ENCODE measurements at places on chromosomes 16 and 17. TPM values are rescaled to one million over a fixed set of nuclear protein-coding genes. Genes with fewer than 3 reads are reported as not detected.

The ABCC11 gene
- 0.41 TPM for total RNA-seq

The CES5A gene
- 0.41 TPM for total RNA-seq

The GABARAP gene
- total RNA-seq: 108 TPM

The CD300A gene
- total RNA-seq: 2.4 TPM

The KRTAP3-1 gene
- not detected for total RNA-seq

The C17orf50 gene
- 0.41 TPM for total RNA-seq

The CACNG4 gene
- 33.4 TPM for total RNA-seq

The CCL15 gene
- not detected for total RNA-seq

The AIPL1 gene
- not detected for total RNA-seq

The TMEM114 gene
- total RNA-seq: not detected

The PRR35 gene
- total RNA-seq: not detected

The FOXC2 gene
- total RNA-seq: 0.41 TPM

The CCL2 gene
- total RNA-seq: 1.2 TPM

The HSF4 gene
- 3.7 TPM for total RNA-seq

DNA sequence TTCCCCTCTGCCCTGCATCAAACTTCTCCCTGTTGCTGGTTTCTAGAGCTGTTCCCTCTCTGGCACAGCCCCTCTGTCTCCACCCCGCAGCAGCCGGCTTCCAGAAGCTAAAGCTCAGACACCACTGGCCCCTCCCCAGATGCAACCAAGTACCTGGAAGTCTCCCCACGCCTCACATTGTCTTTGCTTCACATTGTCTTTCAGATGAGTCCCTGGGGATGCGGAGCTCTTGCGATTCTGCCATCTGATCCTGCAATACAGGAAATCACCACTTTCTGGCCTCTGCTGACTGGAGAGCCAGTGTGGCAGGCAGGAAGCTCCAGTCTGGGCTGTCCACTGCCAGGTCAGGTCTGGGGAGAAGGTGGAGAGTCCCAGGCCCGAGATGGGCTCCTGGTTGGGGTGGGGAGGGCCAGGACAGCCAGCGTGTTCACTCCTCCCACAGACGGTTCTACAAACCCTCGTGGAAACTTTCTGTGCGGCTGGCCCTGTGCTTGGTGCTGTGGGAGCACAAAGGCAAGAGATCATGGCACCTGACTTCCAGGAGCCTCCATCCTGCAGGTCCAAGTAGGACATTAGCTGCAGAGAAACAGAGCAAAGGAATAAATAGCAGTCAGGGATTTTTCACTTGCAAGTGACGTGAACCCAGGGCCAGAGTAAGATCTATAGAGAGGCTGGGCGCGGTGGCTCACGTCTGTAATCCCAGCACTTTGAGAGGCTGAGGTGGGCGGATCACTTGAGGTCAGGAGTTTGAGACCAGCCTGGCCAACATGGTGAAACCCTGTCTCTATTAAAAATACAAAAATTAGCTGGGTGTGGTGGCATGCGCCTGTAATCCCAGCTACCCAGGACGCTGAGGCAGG, 47.9 kb upstream of the MAP3K14 start:
- DNase-seq: no peak

DNA sequence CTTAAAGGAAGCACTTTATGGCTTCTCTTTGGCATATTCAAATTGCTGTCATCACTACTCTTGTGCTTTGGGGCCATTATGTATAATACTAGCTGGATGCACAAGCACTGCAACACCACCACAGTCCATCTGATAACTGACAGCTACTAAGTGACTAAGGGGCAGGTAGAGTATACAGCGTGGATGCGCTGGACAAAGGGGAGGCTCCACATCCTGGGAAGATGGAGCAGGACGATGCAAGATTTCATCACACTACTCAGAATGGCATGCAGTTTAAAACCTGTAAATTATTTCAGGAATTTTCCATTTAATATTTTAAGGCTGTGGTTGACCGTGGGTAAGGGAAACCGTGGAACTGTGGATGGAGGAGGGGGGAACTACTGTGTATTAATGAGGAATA, 25.0 kb downstream of the MPRIP start:
- no peak for DNase-seq

DNA sequence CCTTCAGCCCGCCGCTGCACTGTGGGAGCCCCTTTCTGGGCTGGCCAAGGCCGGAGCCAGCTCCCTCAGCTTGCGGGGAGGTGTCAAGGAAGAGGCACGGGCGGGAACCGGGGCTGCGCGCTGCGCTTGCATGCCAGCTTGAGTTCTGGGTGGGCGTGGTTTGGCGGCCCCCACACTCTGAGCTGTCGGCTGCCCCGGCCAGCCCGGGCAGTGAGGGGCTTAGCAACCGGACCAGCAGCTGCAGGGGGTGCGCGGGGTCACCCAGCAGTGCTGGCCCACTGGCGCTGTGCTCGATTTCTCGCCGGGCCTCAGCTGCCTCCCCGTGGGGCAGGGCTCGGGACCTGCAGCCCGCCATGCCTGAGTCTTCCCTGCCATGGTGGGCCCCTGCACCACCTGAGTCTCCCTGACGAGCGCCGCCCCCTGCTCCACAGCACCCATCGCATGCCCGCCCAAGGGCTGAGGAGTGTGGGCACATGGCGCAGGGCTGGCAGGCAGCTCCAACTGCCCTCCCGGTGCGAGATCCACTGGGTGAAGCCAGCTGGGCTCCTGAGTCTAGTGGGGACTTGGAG, 17.0 kb downstream of the PRR11 start:
- DNase-seq: no peak

DNA sequence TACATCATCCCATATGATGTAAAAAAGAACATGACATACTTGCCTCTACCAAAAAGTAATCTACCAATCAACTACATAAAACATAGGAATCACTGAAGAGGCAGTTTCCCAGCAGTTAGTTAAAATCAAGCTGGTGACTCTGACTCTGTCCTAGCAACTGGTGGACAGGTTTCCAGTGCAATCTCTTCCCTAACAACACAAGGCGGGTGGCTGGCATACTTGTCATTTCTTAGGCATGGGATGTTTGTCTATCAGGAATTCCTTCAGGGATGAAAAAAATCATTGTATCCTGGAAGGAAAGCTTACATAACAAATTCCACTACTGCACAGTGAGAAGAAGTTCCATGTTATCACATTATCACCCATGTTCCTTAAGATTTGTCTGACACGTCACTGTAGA, 50.9 kb downstream of the HELZ start:
- DNase-seq: no peak

GRCh38 chr16:64278196-64278595, 843.7 kb downstream of the CDH11 start:
- DNase-seq: no peak

- DNase-seq: no peak
Measured at GRCh38 chr16:54400261-54400660, 113.7 kb upstream of the IRX3 start.

DNA sequence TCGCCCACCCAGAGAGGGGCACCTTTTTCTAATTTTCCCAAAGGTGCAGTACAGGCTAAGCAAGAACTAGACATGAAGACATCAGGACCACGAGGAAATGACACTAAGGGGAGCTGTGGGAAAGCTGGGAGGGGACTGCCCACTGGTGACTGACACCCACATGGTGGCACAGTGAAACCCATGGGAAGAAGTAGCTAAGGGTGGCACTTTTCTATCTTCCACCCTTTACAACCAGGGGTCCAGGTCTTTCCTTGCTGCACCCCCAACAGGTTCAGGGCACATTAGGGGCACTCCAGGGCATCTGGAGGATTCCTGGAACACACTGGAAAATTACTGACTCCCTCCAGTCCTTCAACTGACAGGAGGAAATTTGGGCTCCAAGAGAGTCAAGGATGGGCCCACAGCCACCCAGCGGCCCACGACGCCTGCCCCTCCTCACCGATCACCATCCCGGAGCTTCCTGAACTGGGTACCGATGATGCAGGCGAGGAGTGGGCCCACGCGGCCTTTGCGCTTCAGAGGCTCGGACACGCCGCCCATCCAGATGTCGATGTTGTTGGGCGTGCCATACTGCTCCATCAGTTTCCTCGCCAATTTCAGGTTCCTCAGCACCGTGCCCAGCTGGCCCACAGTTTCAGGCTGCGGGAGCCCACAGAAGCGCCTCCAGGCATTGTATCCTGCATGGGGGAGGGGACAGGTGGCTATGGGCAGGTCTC, 9.4 kb downstream of the MPO start:
- no peak for DNase-seq

DNA sequence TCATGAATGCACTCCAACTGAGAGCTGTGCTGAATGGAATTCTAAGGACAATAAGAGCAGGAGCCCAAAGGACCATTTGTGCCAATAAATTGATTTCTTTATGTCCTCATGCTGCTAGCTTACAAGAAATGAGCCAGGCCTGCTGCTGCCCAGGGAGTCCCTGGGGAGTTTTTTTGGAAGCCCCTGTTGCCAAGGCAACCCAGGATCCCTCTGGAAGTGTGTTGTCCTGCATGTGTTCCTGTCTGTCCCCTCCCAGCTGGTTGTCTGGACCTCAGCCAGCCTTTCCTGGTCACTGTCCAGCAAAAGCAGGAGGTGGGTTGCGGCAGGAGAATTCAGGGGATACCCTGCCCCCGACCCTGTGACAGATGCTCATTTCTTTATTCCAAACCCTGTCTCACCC, 51.0 kb upstream of the GPRC5B start:
- no peak for DNase-seq

DNA sequence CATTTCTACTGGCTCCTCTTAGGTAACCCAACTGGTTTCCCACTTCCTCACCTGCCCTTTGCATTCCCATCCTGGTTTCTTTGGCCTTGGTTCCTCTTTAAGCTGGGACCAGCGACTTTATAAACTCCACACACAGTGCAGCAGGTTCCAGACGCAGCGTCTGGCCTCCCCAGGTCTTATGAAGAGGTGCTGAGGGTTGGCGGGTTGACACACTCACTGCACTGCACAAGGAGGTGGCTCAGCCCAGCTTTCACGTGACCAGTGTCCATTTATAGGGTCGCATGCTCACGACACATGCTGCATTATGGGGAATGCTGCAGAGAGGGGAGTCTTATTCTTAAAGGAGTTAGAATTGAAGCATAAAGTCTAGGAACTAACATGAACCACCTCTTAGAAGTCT, 70.8 kb downstream of the ZFHX3 start:
- DNase-seq: no peak

DNA sequence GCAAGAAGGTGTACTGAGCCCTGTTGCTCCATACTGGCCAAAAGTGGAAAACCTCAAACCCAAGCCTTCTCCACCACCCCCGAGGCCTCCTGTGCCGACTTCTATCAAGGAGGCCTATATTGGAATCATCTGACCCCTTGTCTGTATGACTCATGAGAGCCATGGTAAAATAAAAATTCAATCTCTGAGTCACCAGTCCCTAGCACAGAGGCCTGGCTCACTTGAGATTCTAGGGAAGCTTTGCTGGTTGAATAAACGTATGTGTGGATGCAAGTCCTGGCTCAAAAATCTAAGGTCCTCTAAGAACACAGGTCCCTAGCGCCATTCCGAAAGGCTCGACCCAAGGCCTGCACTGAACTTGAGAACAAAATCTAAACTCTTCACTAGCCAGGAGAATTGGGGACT, 15.0 kb downstream of the NSMCE1 start:
- DNase-seq: no peak

- DNase-seq: no peak
Measured at GRCh38 chr16:27291722-27292240, 22.0 kb upstream of the IL4R start.

DNA sequence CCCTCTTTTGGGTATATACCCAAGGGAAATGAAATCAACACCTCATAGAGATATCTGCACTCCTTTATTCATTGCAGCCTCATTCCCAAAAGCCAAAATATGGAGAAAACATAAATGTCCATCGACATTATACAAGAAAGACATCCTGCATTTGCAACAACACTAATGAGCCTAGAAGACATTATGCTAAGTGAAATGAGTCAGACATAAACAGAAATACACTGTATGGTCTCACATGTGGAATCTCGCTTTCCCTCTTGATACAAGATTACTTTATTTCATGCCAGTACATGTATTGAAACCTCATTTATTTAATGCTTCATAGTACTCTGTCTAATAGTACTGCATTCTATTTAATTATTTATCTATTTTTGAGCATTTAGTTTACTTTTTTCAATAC, 157.2 kb downstream of the ZNF18 start:
- no peak for DNase-seq

GRCh38 chr16:57240851-57241250, 4.2 kb upstream of the ARL2BP start:
- DNase-seq: no peak

- DNase-seq: no peak
Measured at GRCh38 chr17:50326831-50327364, 19.0 kb upstream of the XYLT2 start.

DNA sequence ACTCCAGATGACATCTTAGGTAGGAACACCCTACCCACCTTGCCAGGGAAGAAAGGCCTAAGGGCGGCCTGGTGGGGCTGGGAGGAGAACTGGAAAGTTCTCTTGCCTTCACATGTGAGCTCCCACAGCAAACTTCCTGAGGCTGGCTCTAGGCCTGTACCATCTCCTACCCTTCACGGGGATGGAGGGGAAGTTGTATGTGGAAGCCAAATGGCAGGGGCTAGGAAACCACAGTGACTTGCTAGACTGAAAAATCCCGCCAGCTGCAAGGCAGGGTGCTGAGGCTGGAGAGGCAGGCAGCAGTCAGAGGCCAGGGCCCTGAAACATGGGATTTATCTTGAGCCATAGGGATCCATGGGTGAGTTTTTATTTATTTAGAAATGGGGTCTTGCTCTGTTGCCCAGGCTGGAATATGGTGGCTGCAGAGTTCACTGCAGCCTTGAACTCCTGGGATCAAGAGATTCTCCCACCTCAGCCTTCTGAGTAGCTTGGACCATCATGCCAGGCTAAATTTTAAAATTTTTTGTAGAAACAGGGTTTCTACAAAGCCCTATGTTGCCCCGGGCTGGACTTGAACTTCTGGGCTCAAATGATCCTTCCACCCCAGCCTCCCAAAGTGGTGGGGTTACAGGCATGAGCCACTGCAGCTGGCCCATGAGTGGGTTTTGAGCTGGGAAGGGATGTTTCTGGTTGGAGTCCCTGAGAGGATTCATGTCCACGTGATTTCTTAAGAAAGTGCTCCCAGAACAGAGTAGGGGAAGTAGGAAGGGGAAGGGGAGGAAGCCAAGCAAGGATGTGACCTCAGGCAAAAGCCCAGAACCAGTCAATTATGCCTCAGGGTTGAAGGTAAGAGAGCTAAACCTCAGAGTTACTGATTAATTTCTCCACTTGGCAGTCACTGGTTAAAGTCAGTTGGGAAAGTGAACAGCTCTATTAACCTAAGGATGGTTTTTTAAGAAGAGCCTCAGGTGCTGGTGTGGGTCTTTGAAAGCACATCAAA, 4.0 kb upstream of the KAT8 start:
- no peak for DNase-seq

DNA sequence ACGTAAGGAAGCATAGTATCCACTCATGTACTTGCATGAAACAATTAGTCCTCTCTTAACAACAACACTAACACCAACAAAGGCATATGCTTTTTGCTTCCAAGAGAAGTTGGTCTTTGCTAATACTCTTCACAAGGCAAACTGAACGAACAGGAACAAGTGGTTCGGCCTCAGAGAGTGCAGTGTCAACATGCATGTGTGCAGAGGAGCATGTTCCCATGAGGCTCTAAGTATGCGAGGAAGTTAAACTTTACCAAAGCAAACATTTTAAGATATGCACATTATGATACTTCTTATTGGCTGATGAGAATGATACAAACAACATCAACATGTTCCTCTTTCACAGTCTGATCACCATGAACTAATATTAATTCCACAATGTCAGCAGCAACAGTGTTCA, 285.3 kb upstream of the IRX5 start:
- DNase-seq: no peak
